ENCODE measurements at places on chromosomes 1 and 21. TPM values are rescaled to one million over a fixed set of nuclear protein-coding genes. Genes with fewer than 3 reads are reported as not detected.
A peak's percentile ranks its signal among the peaks of the same experiment; 100 is the strongest.

The FALEC gene
- not detected for total RNA-seq

- peak; percentile 98 for DNase-seq
Observed at GRCh38 chr1:94036730-94037129, 84.2 kb downstream of the ABCA4 start.

DNA sequence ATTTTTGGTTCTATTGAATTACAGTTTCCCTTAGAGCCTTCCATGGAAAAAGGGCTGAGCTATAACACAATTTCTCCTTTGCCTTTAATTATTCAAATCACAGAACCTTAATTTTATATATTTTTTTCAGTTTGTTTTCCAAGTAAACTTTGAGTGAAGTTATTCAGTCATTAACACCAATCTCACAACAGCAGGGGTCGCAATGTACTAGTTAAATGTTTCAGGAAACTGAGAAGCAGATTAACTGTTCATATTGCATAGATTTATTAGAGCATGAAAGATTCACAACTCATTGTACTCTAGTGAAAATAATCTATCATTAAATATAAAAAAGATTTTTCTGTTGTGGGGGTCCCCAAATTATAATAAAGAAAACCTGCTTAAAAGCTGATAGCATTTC, 64.1 kb downstream of the KIFAP3 start:
- peak; percentile 86 for DNase-seq

DNA sequence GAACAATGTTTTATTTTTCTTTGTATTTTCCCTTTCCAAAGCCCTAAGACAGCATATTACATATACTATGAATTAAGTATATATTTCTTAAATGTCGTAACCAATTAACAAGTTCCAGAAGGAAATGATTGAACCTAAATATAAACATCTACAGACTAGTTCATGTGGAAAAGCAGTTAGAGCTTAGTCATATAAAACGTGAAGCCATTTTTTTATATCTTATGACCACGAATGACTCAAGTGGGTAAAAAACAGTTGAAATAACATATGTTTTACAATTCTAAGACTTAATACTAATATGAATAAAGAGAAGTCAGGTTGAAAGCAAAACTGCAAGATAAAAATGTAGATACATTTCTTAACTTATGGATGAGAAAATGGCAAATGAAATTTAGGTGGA, 307.3 kb downstream of the BRINP3 start:
- DNase-seq = peak; percentile 55

- no peak for DNase-seq
Observed at GRCh38 chr1:19615438-19615837, 28.7 kb upstream of the NBL1 start.

The UBE2U gene
- not detected for total RNA-seq

GRCh38 chr1:1922956-1923833, 4.1 kb upstream of the TMEM52 start:
- DNase-seq = no peak

DNA sequence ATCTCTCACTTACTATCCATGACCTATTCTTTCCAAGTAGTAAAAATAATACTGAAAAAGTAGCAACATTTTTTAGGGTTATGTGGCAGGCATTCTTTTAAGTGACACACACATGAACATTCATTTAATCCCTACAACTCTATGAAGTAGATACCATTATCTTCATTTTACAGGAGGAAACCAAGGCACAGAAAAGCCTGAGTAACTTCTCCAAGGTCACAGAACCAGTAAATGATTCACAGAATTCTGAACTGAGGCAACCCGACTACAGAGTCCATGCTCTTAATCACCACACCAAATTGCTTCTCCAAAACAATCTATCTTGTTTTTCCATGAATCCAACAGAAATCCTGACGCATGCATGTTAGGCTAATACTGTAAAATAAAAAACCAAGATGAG, 17.5 kb downstream of the FUBP1 start:
- no peak for DNase-seq

Data from fibroblast of the aortic adventitia (primary cell).